ENCODE measurements at places on chromosomes 13 and 19.

GRCh38 chr13:64029343-64030093 is 2613.9 kb upstream of the PCDH20 start:
- no peak for DNase-seq

DNA sequence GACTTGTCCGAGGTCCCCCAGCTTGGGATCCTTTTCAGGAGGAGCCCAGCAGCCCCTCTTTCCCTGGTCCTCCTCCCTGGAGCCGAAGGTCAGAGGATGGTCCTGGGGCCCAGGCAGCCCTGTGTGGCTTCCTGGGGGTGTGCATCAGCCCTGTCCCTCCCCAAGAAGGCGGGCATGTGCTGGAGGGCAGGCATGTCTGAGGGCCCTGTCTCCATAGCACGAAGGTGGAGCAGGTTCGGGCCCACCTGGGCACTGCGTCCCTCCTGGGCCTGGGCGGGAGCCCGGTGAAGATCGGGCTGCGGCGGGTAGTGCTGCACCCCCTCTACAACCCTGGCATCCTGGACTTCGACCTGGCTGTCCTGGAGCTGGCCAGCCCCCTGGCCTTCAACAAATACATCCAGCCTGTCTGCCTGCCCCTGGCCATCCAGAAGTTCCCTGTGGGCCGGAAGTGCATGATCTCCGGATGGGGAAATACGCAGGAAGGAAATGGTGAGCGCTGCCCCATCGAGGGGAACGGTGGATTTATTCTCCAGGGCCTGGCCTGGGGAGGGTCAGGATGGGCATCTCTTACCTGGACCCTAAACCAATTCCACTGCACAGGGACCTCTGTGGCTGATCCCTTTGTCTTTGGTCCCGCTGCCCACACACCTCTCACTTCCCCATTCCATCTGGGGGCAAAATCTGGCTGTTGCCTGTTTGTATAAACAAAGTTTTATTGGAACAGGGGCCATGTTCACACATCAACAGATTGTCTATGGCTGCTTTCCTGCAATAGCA is 10.9 kb downstream of the TIMM13 start:
- DNase-seq = no peak

- no peak for DNase-seq
These were observed 133.9 kb upstream of the TMTC4 start for GRCh38 chr13:100808330-100809128.

DNA sequence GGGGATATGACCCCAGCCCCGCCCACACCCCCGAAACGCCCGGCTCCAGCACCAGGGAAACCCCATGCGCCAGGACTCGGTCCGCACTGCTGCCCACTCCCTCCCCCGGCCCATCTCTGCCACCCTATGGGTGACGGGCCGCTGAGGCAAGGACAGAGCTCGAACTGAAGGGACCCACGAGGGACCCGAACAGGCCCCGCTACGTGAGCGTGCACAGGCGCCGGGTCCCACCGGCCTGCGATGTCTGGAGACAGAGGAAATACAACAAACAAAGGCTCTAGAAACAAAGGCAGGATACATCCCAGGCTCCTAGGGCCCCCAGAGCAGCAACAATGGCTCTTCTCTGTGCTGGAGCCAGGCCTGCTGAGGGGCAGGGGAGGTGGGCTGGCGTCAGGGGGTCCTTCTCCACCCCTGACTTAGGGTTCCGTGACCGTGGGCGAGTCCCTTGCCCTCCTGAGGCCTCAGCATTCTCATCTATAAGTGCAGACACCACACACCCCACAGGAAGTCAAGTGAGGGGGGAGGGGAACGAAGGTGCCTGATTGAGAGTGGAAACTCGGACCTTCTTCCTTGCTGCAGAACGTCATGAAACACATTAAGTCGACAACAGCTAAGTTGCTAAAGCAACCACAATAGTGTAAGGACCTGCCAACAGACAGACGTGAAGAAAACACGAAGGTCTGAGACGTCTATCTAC is 3.1 kb downstream of the ABHD17A start:
- no peak for DNase-seq

DNA sequence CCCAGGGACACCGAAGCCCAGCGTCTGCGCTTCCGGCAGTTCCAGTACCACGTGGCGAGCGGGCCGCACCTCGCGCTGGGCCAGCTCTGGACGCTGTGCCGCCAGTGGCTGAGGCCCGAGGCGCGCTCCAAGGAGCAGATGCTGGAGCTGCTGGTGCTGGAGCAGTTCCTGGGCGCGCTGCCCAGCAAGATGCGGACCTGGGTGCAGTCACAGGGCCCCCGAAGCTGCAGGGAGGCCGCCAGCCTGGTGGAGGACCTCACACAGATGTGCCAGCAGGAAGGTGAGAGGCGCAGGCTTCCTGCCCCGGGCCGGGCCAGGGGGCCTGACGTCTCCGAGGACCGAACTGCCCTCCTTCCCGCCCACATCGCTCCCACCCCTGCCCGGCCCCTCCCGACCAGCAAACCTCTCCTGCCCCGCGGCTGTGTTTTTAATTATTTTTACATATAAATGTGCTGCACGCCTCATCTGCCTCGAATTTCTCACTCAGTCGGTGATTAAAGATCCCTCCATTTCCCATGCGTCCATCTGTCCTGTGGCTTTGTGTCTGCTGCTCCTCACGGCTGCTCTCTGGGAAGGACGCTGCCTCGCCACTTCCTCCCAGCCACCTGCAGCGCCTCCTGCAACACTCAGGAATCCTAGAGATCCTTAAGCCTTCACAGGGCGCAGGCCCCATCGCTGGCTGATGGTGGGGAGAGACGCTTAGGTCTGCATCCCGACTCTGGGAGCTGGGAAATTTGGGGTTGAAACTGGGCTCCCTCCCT is 4.3 kb downstream of the ZSCAN1 start:
- no peak for DNase-seq

DNA sequence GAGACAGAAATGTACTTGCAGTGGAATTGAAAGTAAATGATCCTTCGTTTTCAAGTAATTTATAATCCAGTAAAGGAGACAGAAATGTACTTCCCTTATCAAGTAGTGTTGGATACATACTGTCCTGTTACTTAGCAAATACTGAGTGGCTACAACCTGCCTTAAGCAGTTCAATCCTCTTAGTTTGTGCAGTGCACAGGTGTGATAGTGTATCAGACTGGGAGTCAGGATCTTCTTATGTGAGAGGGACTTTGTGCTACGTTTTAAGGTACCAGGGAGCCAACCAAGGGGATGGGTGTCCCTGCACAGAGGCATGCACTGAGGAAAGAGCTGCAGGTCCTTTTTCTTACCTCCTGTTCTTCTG is 111.1 kb downstream of the DNAJC3 start:
- DNase-seq = no peak

DNA sequence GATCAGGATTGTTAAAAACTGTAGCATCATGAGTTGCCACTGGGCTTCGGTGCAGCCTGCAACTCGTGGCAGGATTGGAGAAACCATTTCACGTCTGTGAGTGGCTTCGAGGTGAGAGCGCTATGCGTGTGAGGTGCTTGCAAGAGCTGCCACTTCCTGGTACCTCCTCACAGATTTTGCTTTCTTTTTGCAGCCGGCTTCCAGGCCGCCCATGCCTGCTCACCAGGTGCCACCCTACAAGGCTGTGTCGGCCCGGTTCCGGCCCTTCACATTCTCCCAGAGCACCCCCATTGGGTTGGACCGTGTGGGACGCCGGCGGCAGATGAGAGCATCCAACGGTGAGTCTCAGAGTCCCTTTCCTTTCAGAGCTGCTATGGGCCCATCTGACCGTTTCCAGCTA is 57.9 kb upstream of the C1QTNF9 start:
- no peak for DNase-seq

GRCh38 chr19:14450168-14450874 is 17.2 kb downstream of the PKN1 start:
- DNase-seq = peak; percentile 46

- DNase-seq = no peak
These were observed 1199.9 kb upstream of the SPRY2 start for GRCh38 chr13:81540777-81541176.

- DNase-seq = peak; percentile 98
These were observed 866 bp upstream of the ZSWIM4 start for GRCh38 chr19:13794398-13794756.

GRCh38 chr19:13051557-13052165 is 51.0 kb downstream of the LYL1 start:
- peak; percentile 46 for DNase-seq

DNA sequence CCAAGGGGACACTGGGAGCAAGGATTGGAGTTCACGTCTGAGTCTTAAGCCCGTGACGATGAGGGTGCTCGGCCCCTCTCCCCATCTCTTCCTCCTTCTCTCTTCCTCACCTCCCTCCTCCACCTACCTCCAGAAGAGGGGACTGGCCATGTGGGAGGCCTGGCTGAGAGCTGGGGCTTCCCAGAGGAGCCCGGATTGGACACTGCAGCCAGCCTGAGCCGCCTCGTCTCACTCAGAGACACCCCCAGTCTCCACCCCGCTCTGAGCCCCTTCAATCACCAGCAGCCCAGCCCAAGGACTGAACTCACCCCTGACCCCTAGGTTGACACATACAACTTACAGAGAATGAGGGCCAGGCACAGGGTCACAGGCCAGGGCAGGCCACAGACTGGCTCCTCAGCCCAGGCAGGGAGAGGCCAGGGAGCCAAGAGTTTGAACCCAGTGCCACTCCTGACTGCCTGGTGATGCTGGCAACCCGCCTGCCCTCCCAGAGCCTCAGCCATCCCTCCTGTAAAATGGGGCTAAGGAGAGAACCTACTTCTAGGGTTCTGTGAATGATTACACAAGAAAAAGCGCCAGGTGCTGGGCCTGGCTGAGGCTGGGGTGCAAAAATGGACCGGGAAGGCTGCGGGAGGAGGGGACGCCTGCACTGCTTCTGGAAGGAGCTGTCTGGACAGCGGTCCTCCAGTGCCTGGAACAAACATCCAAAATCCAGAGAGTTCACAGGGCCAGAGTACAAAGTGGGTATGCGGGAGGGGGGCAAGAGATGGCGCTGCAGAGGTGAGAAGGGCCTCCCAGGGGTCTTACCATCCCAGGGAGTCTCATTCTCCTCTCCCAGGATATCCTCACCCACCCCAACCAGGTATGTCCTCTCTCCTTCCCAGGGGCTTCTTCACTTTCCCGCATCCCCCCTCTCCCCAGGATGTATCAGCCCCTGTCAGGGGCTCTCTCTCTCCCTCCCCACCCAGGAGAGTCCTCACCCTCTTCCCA is 1.1 kb downstream of the CD79A start:
- no peak for DNase-seq

DNA sequence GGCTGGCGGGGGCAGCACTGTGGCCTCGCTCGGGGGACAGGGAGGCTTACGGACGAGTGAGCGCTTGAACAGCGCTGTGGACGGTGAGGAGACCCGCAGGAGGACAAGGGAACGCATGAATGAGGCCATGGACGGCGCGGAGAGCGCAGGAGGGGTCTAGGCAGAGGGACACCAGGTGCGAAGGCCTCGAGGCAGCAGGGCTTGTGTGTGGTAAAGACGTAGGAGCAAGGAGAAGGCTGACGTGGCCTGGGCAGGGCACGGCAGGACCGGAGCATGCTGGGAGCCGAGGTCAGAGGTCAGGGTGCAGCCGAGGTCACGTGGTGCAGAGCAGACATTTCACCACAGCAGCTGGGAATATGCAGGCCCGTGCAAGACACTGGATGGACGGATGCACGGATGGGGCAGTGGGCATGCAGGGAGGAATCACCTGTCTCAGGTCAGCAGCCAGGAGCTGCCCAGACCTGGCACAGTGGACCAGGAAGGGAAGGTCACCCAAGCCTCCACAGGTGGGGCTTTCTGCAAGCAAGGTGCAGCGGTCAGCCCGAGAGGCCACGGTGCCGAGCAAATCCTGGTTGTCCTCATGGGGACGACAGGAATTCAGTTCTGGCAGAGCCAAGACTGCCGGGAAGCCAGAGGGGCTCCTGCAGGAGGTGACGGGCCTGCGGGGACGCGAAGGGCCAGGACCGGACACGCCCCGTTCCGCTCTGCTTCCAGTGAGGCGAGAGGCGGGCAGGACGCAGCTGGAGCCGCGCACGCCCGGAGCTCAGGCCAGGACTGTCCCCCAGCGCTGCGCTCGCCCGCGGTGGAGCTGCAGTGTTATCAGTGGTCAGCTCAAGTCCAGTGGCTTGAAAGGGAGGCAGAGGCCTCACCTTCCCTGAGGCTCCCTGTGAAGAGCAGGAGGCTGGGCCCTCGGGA is 72.2 kb downstream of the RASA3 start:
- DNase-seq = no peak

GRCh38 chr19:34838753-34839431 is 65.9 kb upstream of the ZNF599 start:
- no peak for DNase-seq

GRCh38 chr13:69553976-69554375 is 553.6 kb upstream of the ATXN8OS start:
- DNase-seq = no peak

DNA sequence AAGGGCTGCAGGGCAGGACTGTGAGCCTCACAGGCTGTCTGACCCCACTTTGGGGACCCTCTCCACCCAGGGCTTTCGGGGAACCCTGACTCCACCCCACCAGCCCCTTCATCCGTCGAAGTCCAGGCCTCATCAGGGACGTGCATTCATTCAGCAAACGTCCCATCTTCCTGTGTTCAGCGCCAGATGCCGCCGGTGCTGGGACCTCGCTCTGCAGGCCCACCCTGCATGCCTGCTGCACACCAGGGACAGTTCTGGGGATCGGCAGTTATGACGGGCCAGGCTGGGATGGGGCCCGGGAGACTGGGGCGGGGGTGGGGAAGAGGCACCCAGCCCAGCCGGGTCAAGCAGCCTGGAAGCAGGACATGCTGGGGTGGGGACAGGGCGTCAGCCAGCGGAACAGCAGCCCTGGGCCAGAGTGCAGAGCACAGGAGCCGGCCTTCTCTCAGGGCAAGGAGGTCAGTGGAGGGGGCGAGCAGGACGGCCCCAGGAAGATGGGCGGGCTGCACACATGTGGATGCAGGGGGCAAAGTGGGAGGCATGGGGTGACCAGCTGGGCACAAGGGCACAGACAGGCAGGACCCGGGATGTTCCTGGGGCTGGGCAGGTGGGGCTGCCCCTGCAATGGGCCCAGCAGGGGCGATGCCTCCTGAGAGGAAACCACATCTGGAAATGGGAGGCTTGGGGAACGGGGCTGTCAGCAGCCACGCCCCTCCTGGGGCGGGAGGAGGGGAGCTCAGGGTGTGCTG is 5.1 kb downstream of the GAMT start:
- DNase-seq = no peak

DNA sequence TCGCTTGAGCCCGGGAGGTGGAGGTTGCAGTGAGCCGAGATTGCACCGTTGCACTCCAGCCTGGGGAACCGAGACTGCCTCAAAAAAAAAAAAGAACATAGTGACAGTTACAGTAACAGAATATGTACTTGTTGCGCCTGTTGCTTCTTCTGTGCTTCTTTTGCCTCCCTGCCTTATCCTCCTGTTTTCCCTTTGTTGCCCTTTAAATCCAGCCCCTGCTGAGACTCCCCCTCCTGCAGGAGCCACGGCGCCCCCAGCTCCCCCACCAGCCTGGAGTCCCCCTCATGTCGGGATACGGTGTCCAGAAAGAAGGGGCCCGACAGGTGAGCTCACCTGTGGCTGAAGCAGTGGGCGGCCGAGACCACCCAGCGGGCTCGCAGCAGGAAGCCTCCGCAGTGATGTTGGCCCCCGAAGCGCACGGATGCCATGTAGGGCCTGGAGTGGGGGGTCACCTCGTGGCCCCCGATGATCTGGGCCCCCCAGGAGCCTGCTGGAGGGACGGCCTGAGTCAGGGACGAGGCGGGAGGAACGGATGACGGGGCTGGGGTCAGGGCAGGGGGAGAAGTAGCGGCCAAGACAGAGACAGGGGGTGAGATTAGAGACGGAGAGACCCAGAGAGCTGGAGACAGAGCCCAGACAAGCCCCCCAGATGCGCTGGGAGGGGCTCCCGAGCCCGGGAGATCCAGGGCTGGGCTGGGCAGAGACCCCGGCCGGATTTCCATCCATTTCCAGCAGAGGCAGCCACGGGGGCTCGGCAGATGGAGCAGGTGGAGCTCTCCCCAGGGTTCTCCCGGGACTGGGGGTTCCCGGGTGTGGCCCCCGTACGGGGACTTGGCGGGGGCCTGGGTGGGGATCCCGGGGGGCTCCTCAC is 536 bp downstream of the PRSS57 start:
- DNase-seq = no peak
